Camera-type eye (tissue), 1 donor: ENCODE measurements at places on chromosomes 5 and 9. TPM values are rescaled to one million over a fixed set of nuclear protein-coding genes. Genes with fewer than 3 reads are reported as not detected.

Gene OR1J1
- total RNA-seq: not detected

Gene SLC12A2
- 119 TPM for total RNA-seq

Gene FOXD4L4
- total RNA-seq: 0.22 TPM

Gene UGT3A2
- 1.7 TPM for total RNA-seq

Gene STOM
- total RNA-seq: 100 TPM

Gene UNC13B
- 56.1 TPM for total RNA-seq

Gene PCDHA10
- total RNA-seq: 4.6 TPM

Gene TRIM14
- 4.4 TPM for total RNA-seq

Gene SPTAN1
- 528 TPM for total RNA-seq

Gene PCDHGB4
- 20.7 TPM for total RNA-seq

Gene TXN
- 47.2 TPM for total RNA-seq

Gene FBP1
- total RNA-seq: 1.9 TPM

Gene C6
- total RNA-seq: 0.55 TPM

Gene IL4
- total RNA-seq: not detected

Gene SLCO6A1
- total RNA-seq: not detected

Gene ANKRD31
- 1.5 TPM for total RNA-seq

Gene UGT3A1
- total RNA-seq: 1.4 TPM

Gene GDF9
- 1.1 TPM for total RNA-seq

Gene LYSMD3
- 33.8 TPM for total RNA-seq

Gene FSTL4
- total RNA-seq: 10.0 TPM

Gene FBP2
- 1.0 TPM for total RNA-seq

Gene GFPT2
- 17.5 TPM for total RNA-seq

Gene MPDZ
- 110 TPM for total RNA-seq

Gene LCP2
- total RNA-seq: 8.6 TPM

Gene PCDHGB2
- total RNA-seq: 14.6 TPM

Gene FGF10
- 9.4 TPM for total RNA-seq

Gene FGF18
- 5.3 TPM for total RNA-seq

Gene LCN1
- total RNA-seq: 13.0 TPM

Gene WDR31
- total RNA-seq: 17.2 TPM

Gene TOR2A
- 11.1 TPM for total RNA-seq
